Mammary epithelial cell (primary cell): ENCODE measurements at places on chromosomes 4 and X.
A peak's percentile ranks its signal among the peaks of the same experiment; 100 is the strongest.

- no peak for DNase-seq
These were observed 1469.0 kb downstream of the PCDH7 start for GRCh38 chr4:32189130-32189529.

- DNase-seq, result peak; percentile 88
These were observed 1.3 kb downstream of the AFF1 start for GRCh38 chr4:86935853-86936733.

GRCh38 chr4:77819404-77819842 is 255 bp upstream of the CNOT6L start:
- DNase-seq, result no peak

- DNase-seq, result peak; percentile 18
These were observed 93.2 kb downstream of the WFS1 start for GRCh38 chr4:6362896-6363295.

DNA sequence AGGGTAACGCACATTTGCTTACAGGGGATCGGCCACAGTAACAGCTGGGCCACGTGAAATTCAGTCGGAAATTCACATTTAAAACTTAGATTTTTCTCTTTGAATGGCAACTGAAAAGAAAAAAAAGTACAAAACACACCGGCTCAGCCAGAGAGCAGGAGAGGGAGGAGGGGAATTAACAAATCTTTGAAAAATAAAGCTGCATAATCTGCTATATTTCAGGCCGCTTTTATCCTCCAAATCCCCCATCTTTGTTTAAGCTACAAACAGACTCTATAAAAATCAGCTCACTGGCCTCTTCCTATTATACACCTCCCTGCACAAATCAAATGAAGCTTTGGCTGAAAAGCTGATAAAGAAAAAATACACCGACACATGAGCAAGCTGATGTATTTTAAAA is 169.1 kb downstream of the LDB2 start:
- DNase-seq, result no peak
